ENCODE measurements at places on chromosomes 16 and 17. TPM values are rescaled to one million over a fixed set of nuclear protein-coding genes. Genes with fewer than 3 reads are reported as not detected.

DNA sequence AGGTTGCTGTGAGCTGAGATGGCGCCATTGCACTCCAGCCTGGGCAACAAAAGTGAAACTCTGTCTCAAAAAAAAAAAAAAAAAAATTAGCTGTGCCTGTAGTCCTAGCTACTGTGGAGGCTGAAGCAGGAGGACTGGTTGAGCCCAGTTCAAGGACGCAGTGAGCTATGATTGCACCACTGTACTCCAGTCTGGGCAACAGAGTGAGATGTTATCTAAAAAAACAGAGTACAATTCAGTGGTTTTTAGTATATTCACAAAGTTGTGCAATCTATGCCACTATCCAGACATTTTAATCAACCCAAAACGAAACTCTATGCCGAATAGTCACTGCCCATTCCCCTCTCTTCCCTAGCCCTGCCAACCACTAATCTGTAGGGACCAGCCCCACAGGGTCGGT lies 25.1 kb downstream of the C16orf54 start:
- DNase-seq = no peak

DNA sequence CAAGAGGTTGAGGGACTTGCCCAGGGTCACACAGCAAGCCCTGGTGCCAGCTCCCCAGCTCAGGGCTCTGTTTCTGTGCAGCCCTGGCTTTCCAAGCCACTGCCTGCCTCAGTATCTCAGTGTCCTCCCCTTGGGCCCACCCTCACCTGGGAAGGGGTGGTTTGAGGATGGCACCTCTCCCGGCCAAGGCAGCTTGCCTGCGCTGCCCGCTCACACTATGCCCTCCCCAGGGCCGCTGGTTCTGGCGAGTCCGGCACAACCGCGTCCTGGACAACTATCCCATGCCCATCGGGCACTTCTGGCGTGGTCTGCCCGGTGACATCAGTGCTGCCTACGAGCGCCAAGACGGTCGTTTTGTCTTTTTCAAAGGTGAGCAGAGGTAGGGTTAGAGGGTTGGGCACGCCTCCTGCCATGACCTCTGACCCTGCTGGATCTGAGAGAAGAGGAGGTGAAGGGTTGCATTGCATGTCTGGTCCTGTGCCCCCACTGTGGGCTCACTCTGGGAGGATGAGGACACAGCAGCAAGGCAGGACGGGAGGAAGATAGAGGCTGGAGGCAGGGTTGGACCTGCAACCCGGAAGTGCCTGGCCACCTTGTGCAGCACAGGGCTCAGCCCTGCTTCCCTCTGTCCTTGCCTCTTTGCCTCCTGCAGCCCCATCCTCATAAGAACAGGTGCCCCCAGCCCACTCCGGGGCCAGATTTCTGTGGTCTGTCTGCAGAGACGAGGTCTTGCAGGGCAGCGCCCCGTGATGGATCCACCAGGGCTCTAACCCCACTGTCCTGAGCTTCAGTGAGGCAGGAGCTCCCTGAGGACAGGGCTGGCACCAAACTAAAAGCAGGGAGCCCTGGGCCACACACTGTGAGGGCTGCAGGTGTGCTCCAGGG lies 16.7 kb downstream of the MMP15 start:
- no peak for DNase-seq

- no peak for DNase-seq
Observed at GRCh38 chr17:17983776-17984175, 11.1 kb downstream of the DRC3 start.

GRCh38 chr16:75312875-75313274 lies 61.5 kb upstream of the BCAR1 start:
- no peak for DNase-seq

GRCh38 chr16:1770328-1771187 lies 785 bp downstream of the NME3 start:
- DNase-seq = peak; percentile 76

DNA sequence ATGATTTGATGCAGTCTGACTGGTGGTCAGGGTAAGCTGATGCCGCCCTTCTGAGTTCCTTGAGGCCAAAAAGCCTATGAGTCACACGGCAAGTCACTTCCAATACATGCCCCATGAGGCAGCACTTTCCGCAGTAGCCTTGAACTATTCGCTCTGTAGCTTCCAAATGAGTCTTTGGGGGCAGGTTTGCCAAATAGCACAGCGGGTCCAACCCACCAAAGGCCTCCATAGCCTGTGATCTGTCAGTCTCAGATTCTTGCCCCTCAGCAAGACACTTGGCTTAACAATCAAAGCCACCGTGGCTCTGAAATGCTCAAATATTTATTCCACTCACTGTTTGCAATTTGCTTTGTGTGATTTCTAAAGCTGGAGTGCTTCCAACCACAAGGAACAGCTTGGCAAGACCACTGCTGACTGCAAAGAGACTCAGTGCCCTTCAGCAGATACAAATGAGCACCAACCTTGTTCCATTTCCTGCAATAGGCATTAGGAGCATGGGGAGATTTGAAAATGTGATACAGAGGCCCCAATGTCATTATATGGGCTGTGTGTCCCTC lies 45.4 kb downstream of the CLEC19A start:
- no peak for DNase-seq

GRCh38 chr17:39652587-39653315 lies 12.4 kb upstream of the TCAP start:
- no peak for DNase-seq

- DNase-seq = peak; percentile 15
Observed at GRCh38 chr17:10052106-10052813, 146.1 kb downstream of the GAS7 start.

The ADORA2B gene
- total RNA-seq = 4.2 TPM

The NTN1 gene
- 1.3 TPM for total RNA-seq

Measured in activated CD8-positive, alpha-beta T cell treated with anti-CD3 and anti-CD28 coated beads for 36 hours (primary cell).